Body of pancreas (tissue), 4 donors: ENCODE measurements at places on chromosomes 12 and 14. TPM values are rescaled to one million over a fixed set of nuclear protein-coding genes. Genes with fewer than 3 reads are reported as not detected.

NELL2 gene
- 3.6 TPM for total RNA-seq

GLT1D1 gene
- not detected for total RNA-seq

HOXC12 gene
- not detected for total RNA-seq

DEPDC4 gene
- not detected for total RNA-seq

PRIM1 gene
- 28.0 TPM for total RNA-seq

HAL gene
- 0.52 TPM for total RNA-seq

CHPT1 gene
- total RNA-seq = 74.2 TPM

SLC25A47 gene
- total RNA-seq = not detected

SERPINA9 gene
- total RNA-seq = not detected

DNA sequence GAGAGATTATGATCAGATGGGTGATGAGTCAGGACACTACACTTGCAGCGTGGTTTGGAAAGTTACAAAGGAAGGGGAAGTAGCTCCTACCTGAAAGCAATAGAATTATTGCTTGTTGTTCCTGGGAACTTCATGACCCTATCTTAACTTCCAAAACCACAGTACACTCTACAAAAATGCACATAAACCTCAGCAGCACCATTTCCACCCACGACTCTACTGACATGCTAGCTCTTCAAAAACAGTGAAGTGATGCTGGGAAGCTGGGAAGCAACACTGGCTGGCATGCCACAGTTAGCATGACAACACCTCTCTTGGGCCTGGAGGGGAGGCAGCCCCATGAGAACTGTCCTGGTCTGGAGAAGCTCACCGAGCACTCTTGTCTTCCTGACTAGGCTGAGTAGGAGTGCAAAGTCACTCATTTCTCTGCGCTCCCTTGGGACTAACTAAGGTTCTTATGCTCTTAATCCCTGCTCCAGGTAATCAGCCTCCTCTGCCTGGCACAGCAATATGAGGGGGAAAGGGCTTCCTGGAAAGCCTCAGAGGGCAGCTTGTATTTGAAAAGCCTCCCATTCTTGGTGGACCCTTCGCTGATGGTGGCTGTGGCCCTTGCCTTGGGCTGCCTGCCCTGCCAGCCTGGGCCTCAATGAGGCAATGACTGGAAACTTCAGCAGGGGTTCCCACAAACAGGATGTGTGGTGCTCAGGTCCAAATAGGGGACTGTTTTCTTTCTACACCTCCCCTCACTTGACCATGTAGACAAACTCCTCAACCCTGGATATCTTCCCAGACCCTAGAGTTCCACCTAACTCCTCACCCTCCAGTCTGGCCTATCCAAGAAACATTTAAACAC, 1.2 kb downstream of the KRT3 start:
- DNase-seq = no peak

DNA sequence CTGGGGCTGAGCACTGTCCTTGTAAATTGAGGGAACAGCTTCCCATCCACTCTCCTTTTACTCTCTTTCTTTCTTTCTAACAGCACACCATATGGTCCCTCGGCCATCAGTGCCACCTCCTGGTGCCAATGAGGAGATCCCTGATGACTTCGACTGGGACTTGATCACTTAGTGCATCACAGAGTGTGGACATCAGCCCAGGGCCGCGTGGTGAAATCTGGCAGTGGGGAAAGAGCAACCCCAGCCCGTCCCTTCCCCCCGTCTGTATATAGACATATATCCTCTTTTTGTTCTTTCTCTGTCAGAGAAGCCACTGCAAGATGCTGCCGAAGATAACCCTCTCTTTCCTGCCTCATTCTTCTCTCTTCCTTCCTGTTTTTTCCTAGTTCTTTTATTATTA, 13.5 kb downstream of the C3AR1 start:
- DNase-seq = no peak

- no peak for DNase-seq
Observed at GRCh38 chr14:87837296-87837695, 155.7 kb downstream of the GALC start.

GRCh38 chr12:49552014-49552413, 13.2 kb downstream of the KCNH3 start:
- DNase-seq = peak; percentile 84

GRCh38 chr12:110742096-110742717, 484 bp downstream of the PPP1CC start:
- DNase-seq = no peak

- DNase-seq = no peak
Observed at GRCh38 chr12:114444422-114445279, 38.7 kb upstream of the TBX5 start.

GRCh38 chr12:4320497-4320852, 538 bp upstream of the TIGAR start:
- DNase-seq = no peak

DNA sequence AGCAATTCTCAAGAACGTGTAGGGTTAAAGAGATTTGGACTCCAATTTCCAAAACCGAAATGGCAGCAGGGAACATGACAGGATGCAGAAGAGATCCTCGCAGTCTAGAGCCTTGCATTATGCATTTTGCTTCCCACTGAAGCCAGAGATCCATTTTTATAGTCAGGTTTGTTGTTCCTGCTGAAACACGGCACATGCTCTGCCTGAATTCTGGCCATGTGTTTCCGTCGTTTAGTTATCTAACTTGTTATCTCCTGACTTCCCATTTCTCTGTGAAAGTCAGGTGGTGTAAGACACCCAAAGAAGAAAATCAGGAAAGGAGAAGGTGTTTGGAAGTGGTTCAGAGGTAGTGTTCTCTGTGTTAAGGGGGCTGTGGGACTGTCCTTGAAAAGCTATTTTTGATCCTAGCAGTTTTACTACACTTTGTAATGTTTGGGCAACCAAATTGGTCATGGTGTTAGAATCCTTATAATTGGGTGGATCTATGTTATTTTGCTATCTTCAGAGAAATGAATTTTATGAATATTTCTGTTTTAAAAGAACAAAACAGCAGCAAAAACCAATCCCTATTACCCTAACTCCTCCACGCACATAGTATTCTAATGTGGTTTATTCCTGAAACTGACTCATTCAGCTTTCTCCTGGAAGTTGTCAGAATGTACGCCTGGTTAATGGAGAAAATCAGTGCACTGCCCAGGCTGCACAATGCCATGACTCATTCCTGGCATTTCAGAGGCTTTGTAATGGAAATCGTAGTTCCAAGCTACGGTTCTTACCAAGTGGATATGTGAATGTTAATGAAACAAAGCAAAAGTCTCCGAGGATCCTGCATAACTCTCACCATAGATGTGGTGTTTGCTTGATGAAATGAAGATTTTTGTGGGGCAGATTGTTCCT, 110.1 kb downstream of the SAMD4A start:
- no peak for DNase-seq

- no peak for DNase-seq
Observed at GRCh38 chr14:77498984-77499527, 440 bp upstream of the ISM2 start.

DNA sequence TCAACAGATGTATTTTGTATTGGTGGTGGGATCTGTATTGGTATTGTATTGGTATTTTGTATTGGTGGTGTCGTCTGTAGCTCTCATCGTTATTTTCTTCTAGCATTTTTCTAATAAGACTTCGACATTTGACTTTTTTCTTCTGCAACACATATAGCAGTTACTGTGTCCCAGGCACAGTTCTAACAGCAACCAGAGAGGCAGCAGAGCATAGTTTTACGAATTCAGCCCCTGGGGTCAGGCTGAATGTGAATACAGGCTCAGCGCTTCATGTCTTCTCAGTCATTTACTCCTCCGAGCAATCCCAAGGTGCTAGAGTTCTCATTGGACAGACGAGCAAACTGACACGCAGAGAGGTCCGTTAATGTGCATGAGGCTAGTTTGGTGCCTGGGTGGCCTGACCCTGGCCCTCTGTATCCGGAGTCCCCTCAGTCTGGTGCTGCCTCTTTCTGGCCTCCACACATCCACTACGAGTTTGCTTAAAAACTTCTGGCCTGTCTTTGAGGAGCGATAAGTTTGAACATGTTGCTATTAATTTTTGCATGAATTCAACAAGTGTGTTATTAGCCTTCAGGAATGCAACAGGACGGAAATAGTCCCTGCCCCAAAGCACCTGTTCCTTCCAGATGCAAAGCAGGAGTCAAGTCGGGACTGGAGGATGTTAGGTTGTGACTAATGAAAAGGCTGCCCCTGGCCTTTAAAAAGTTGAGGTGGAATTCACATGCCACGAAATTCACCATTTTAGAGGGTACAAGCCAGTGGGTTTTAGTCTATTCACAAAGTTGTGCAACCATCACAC, 87.0 kb downstream of the GLT1D1 start:
- DNase-seq = no peak

DNA sequence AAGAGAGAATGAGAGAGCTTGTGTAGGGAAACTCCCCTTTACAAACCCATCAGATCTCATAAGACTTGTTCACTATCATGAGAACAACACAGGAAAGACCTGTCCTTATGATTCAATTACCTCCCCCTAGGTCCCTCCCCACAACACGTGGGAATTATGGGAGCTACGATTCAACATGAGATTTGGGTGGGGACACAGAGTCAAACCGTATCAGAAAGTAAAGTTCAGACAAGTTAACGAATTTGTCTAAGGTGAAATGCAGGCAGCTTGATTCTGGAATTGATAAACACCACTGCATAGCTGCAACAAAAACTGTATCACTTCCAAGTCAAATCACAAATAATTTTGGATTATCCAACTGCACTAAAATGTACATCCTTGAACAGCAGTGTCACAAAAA, 47.4 kb downstream of the FOXN3 start:
- DNase-seq = no peak

DNA sequence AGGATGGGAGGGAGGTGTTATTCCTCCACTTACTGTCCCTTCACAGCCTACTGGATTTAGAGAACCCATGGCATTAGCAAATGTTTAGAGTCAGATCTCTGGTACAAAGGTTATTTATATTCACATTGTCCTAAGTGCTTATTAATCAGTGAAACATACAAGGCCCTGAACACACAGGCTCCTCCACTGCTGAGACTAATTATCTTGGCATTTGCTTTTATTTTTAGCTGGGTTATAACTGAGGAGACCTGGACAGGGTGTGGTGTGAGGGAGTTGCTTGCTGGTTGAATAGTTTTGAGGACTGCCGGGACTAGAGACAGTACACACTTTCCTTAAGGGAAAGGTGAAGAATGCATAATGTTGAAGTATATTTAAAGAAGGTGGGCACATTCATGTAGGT, 77.5 kb downstream of the FIGNL2 start:
- no peak for DNase-seq

DNA sequence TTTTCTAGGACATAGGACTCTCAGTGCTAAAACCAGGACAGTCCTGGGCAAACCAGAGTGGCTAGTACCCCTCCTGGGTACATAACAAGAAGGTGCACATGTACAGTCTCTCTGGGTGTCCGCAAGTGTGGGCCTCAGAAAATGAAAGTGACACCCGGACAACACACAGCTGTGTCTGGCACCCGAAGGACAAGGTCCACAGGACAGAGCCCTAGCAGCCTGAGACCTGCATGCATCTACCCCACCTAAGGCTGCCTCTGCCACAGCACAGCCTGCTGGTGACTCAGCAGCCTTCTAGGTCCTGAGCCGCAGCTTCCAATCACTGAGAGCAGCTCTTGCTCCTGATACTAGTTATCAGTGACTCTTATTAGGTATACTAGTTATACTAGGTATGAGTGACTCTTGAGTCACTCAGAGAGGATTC, 784.1 kb upstream of the TBX3 start:
- peak; percentile 18 for DNase-seq

DNA sequence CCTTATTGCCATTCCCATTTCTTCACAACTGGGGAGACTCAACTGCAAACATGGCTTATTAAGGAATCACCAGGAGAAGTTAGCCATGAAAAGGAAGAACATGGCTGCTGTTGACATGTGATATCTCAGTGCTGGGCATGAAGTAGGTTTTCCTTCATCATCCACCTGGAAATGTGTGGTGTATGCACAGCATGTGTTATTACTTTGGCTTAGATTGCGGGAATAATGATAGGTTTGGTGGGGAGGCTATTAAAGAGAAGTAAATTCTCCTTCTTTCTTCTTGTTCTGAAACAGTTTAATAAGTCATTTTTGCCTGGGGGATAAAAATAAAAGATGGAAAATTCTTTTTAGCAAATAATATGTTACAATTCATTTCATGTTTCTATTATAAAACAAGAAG, 23.7 kb upstream of the CLEC14A start:
- no peak for DNase-seq

GRCh38 chr12:70540996-70541395, 96.2 kb downstream of the PTPRB start:
- DNase-seq = no peak

DNA sequence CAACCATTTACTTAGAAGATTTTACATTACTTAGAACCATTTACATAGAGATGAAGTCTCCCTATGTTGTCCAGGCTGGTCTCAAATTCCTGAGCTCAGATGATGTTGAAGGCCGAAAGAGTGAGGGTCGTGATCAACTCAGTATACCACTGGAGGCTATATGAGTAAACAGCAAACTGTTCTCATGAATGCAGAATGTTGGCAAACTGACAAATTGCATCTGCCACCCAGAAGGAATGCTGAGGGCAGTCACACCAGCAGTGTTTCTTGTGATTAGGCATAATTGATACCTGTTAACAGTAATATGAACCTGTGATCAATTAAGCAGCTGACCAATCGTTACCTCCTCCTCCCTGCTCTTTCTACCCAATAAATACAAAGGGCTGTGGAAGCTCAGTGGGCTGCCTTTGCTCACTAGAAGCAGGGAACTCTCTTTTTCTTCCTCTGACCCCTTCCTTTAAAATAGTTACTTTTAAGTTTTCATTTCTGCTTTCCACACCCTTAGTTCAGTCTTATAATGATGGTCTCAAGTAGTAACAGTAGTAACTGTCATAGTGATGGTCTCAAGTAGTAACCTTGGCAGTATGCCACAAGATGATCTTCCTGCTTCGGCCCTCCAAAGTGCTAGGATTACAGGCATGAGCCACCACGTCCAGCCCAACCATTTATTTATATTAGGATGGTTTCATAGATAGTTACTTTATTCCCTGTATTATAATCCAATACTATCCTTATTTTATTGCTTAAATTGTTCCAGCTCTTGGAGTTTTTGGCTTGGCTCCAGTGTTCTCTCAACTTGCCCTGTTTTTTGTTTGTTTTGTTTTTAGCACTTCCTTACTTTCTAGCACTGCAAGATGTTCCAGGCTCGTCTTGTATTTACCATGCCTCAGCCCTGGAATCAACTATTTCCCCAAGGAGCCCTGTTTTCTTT, 25.8 kb downstream of the LIMA1 start:
- DNase-seq = peak; percentile 34

DNA sequence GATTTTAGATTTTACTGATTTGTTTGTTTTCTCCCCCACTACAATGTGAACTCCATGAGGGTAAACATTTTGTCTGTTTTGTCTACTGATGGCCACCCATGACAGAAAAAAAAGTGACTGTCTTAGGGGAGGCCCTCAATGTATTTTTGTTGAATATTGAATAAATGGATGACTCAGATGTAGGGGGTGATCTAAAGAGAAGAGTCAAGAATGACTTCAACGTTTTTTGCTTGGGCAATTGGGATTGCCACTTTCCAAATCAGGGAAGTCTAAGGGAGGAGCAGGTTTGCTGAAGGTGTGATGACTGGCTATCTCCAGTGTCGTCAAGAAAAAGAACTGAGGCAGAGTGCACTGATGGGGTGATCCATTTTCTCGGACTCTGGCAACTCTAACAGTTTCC, 10.7 kb upstream of the PHC1 start:
- no peak for DNase-seq

- DNase-seq = no peak
Observed at GRCh38 chr14:104390221-104390931, 189.2 kb upstream of the C14orf180 start.

GRCh38 chr14:84298663-84299195, 1231.2 kb upstream of the FLRT2 start:
- no peak for DNase-seq
